ENCODE measurements at places on chromosomes 2 and 18.
A peak's percentile ranks its signal among the peaks of the same experiment; 100 is the strongest.

DNA sequence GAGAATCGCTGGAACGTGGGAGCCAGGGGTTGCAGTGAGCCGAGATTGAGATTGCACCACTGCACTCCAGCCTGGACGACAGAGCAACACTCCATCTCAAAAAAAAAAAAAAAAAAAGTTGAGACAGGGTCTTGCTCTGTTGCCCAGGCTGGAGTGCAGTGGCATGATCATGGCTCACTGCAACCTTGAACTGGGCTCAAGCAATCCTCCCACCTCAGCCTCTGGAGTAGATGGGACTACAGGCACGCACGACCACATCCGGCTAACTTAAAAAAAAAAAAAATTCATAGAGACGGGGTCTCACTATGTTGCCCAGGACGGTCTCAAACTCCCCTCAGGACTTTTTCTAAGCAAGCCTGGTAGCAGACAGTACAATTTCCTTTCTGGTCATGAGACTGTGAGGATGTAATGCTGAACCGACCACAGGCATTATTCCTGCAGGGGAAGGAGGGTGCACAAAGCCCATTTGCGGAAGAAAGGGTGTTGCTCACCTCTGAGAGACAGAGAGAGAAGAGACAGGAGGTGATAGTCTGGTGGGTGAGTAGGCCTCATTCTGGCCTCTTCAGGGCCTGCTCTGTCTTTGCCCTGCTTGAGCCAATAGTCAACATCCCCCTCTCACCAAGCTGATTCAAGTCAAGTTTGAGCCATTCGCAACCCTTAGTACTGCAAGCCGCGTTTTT, 205.3 kb downstream of the ZFP36L2 start:
- DNase-seq, result no peak

- no peak for DNase-seq
Measured at GRCh38 chr2:239255218-239255617, 145.6 kb downstream of the HDAC4 start.

DNA sequence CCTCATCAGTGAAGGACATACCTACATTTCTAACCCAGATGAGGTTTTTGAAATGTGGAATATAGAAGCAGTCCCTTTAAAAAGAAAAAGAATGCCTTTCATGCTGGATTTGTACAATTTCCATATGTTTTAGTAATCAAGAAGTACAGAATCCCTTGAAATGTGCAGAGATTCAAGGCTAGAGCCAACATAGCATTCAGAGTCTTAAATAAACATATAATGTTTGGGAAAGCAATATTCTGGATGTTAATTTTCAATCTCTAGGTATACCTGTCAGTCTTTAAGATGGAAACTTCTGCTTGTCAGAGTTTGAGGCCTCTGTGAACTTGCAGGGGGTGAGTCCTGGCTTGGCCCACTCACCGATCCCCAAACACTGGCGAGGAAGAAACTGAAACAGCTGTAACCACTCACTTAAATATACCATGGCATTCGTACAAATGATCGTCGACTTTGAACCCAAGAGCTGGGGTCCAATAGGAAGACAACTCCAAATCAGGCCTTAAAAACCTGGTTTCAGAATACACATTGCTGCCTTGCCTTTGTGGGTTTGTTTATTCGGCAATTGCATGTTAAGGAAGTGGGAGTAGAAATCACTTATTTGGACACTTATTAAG, 132.8 kb upstream of the NCK2 start:
- no peak for DNase-seq

GRCh38 chr2:52970642-52971041, 797.0 kb upstream of the CHAC2 start:
- DNase-seq, result no peak

DNA sequence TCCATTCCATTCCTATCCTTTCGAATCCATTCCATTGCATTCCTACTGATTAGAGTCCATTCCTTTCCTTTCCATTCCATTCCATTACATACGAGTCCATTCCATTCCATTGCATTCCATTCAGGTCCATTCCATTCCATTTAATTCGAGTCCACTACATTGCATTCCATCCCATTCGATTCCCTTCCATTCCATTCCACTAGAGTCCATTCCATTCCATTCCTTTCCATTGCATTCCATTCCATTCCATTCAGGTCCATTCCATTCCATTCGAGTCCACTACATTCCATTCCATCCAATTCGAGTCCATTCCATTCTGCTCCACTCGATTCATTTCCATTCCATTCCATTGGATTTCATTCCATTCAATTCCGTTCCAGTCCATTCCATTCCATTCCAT, 1133.6 kb downstream of the RPIA start:
- DNase-seq, result no peak

GRCh38 chr2:160326786-160327185, 126.7 kb upstream of the ITGB6 start:
- no peak for DNase-seq

DNA sequence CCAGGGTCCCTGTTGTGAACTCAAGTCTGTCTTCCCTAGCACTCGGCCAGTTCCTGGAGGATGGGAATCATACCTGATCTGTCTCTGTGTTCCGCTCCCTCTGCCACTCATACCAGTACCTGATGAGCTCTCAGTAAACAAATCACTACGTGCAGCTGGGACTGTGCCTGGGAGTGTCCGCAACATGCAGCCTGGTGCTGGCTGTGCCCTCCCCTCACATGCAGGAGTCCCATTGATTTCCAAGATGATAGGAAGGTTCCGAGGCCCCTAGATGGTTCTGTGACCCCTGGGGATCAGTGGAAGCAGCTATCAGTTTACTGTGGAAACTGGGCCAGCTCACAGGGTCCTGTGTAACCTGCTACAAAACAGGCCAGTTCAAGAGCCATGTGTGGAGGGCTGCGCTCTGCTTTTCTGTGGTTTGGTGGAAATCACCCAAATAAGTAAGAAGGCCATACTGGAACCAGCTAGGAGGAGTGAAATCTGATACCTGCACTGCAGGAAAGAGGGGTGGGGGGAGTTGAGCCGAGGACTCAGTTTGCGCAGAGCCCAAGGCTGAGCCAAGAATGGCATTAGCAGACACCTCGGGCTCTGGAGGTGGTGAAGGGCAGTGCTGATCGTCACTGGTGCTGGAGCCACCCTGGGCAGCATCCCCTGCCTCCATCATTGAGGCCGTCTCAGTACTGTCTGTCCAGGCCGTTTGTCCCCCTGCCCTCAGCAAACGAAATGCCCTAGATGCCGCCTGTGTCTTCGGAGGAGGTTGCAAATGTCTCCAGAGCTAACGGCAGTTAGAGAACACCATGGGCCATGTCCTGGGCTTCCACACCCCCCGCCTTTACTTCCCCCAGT, 93.3 kb downstream of the KLHL29 start:
- no peak for DNase-seq

DNA sequence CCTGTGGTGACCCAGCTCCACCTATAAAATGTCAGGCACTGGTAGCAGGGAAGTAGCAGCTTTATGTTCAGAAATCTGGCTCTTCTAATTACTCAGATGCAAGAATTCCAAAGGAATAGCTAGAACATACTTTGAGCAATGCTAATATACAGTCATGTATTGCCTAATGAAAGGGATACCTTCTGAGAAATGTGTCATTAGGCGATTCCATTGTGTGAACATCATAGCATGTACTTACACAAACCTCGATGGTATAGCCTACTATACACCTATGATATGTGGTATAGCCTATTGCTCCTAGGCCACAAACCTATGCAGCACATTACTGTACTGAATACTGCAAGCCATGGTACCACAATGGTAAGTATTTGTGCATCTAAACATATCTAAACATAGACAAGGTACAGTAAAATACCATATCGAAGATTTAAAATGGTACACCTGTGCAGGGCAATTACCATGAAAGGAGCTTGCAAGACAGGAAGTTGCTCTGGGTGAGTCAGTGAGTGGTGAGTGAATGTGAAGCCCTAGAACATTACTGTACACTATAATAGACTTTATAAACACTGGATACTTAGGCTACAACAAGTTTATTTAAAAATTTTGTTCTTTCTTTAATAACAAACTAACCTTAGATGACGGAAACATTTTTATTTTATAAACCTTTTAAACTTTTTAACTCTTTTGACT, 50.3 kb upstream of the ETAA1 start:
- DNase-seq, result no peak

- no peak for DNase-seq
Measured at GRCh38 chr2:60007671-60008070, 545.8 kb downstream of the BCL11A start.

- DNase-seq, result no peak
Measured at GRCh38 chr2:232419245-232420072, 12.8 kb downstream of the ALPG start.

GRCh38 chr2:72034353-72035095, 113.1 kb downstream of the CYP26B1 start:
- DNase-seq, result no peak

GRCh38 chr2:151904021-151904420, 75.8 kb upstream of the ARL5A start:
- DNase-seq, result no peak

DNA sequence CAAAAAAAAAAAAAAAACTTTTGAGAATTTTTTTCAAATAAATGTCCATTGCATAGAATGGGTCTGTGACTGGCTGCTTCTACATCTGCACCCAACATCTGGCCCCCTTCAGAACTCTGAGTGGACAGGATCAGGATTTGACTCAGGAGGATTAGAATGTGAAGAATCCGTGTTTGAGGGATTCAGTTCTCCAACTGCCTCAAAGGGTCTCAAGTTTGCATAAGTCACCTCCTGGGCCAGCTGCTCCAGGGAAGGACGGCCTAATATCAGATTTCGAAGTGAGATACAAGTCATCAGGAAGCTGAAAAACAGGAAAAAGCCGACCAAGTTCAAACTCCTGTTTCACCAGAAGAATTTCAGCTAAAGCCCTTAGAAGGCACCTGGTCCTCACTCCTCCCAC, 10.9 kb downstream of the MAT2A start:
- no peak for DNase-seq

DNA sequence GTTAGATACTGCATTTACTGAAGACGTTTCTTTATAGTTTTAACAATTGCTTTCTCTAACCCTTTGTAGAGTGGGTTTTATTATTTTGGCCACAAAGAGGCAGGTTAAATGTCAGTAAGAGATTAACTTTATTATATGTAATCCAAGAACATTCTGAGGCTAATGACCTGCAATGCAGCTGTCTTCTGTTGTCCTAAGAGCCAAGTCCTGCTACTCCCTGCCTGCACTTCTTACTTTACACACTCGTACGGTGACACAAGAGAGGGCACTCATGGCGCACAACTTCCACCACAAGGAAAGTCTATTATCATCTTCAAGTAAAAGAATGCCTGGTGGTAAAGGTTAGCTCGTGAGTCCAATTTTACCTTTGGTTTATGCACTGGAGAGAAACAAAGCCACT, 471.0 kb upstream of the HNMT start:
- DNase-seq, result no peak

- DNase-seq, result no peak
Measured at GRCh38 chr18:4130734-4131719, 324.1 kb downstream of the DLGAP1 start.

GRCh38 chr18:9516437-9517064, 41.2 kb downstream of the RALBP1 start:
- peak; percentile 8 for DNase-seq

DNA sequence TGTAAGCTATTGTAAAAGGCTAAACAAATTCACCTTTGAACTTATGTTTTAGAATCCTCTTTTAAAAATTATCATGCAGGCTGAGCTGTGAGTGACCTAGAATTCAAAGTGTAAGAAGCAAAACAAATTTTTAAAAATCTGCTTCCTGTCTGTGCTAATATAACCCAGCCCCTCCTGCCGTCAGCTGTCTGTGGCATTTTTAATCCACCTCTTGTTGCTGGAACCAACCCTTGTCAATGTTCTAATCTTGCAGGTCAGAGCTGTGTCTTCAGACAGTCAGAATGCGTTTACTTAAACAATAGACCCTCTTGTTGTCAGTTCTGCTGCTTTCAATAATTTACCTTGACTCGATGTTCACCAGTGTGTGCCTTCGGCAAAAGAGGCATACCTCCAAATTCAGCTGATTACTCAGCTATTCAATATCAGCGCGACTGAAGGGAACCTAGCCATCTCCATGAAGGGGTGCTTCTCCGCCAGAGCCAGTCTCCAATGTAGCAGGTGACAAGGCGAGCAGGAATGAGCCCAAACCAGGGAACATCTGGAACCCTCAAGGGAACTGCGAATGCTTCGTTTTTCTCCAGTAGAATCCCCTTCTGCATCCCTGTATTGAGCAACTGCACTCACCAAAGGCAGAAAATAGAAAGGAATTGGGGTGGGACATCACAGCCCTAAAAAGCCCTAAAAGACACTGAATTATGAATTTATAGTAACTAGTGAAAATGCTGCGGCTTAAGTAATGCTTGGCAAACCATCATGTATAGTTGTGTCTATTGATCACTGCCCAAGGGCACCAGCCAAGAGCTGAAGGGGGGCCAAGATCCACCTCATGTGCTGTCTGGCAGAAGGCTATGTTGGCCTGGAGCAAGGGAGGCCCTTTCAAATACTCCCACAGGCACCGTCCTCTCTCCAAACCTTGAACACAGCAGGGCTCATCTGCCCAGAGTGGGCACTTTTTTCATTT, 62.5 kb downstream of the LYPD6B start:
- no peak for DNase-seq

DNA sequence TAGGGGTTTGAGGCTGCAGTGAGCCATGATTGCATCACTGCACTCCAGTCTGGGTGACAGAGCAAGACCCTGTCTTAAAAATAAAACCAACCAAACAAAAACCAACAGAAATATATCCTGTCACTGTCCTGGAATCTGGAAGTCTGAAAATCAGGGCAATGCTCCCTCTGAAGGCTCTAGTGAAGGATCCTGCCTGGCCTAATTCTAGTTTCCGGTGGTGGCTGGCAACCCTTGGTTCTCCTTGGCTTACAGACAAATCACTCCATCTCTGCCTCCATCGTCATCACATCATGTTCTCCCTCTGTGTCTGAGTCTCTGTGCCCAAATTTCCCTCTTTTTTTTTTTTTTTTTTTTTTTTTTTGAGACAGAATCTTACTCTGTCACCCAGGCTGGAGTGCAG, 15.9 kb upstream of the VPS4B start:
- no peak for DNase-seq

DNA sequence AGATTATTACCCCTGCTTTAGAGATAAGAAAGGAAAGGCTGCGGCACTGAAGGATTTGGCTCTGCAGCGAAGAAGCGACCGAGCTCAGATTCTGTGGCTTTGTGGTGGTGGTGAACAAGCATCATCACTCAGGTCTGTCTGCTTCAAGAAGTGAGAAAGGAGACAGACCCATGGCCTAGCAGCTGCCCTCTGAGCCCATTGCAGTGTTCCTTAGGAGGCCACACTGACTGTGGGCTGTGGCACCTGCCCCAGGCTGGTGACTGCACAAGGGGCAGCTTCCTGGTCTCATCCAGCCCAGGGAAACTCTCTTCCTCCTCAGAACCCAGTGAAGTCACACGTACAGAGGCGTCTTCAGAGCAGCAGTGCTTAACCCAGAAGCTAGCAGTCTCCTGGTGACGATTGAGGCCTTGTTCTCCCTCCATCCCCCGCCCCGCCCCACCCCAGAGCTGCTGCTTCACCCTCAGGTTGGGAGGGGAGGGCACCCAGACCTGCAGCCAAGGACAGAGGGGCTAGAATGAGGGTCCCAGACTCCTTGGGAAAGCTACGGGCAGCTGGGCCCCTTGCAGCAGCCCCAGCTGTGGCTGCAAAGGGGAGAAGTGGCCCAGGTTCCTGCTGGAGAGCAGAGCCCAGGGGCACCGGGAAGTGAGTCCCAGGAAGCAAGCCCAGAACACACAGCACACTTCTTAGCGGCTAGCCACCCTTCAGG, 22.2 kb downstream of the BIN1 start:
- DNase-seq, result peak; percentile 61
